Common myeloid progenitor, CD34-positive (primary cell): ENCODE measurements at places on chromosomes 1 and 21.

DNA sequence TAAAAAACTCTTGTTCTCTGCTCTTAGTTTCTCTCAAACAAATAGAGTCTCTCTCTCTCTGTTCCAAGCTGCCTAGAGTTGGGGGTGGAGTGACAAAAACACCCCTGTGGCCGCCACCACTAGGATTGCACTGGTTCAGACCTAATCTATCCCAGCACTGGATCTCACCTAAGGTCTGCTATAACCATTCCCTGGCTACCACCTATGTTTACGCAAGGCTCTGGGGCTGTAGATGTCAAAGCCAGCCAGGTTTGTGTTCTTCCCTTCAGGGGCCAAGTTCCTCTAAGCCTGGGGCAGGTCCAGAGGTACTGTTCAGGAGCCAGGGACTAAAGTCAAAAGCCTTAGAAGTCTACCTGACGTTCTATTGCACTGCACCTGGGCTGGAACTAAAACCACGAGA, 12.8 kb upstream of the CYP2J2 start:
- no peak for DNase-seq

DNA sequence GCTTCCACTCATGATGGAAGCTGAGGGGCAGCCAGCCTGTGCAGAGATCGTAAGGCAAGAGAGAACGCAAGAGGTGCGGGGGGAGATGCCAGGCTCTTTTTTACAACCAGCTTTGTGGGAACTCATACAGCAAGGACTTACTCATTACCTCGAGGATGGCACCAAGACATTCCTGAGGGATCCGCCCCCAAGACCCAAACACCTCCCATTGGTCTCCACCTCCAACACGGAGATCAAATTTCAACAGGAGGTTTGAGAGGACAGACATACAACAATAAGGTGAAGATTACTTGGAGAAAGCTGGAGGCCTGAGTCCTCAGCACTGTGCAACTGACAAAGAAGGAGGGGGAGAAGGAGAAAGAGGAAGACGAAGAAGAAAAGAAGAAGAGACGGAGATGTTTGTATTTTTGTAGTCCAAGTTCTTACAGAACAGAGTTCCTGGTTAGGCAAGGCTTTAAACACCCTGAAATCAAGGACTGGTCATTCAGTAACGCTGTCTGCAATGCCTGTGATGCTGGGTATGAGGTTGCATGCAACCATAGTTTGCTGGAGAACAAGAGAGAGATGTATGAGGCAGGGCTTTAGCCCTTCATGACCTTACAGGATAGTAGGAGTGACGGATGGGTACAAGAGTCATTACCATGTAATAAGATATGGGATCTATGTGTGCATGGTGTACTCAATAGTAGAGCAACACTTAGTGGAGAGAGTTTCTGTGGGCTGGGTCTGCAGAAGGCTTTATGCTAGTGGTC, 19.7 kb upstream of the GALNT2 start:
- DNase-seq: no peak

DNA sequence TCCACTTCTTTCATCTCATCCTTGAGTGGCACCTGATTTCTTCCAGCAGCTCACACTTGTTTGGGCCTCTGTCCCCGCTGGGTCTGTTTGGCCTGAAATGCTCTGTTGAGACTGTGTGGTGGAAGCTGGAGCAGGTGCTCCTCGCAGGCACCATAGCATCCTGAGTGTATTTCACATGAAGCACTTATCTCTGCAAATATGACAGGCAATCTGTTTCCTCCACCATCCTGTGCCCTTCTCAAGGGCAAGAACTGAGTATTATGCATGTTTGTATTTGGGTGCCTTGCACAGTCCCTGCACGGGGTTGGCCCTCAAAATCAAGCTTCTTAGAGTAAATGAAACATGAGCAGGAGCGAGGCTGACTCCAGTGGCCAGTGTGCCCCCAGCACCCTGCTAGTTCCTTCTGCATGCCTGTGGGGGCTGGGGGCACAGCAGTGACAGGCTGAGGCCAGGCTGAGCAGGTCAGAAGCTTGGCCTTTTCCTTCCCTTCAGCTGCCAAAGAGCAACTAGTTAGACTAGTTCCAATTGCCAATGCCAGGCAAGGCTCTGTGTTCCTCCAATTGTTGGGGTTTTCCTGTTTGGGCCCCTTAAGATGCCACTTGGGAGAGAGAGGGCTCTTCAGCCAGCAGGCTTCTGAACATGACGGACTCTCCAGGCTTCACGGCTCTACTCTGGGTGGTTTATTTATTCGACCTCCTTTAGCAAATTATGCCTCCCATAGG, 129.6 kb upstream of the ATP1A1 start:
- peak; percentile 16 for DNase-seq

GRCh38 chr1:29448456-29449235, 212.3 kb downstream of the PTPRU start:
- no peak for DNase-seq

- no peak for DNase-seq
Observed at GRCh38 chr1:195604287-195604686, 1004.0 kb downstream of the KCNT2 start.

DNA sequence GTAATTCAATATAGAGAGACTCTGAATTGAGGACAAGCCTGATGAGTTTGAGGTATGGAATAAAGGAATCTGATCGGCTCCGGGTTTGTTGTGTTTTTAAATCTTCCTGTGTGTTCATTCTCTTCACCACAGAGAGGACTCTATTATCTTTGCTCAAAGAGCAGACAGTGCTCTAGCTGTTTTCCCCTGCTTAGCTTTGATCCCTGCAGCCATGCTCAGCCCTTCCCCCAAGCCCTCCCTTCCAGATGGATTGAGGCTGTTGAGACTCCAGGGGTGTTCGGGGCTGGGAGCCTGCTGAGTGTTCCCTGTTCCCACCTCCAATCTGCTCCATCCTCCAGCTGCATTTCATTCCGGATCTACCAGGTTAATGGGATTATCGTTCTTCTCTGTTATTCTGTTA, 74.2 kb upstream of the CXADR start:
- no peak for DNase-seq

- DNase-seq: peak; percentile 62
Observed at GRCh38 chr1:50976890-50977574, 7.0 kb downstream of the CDKN2C start.

DNA sequence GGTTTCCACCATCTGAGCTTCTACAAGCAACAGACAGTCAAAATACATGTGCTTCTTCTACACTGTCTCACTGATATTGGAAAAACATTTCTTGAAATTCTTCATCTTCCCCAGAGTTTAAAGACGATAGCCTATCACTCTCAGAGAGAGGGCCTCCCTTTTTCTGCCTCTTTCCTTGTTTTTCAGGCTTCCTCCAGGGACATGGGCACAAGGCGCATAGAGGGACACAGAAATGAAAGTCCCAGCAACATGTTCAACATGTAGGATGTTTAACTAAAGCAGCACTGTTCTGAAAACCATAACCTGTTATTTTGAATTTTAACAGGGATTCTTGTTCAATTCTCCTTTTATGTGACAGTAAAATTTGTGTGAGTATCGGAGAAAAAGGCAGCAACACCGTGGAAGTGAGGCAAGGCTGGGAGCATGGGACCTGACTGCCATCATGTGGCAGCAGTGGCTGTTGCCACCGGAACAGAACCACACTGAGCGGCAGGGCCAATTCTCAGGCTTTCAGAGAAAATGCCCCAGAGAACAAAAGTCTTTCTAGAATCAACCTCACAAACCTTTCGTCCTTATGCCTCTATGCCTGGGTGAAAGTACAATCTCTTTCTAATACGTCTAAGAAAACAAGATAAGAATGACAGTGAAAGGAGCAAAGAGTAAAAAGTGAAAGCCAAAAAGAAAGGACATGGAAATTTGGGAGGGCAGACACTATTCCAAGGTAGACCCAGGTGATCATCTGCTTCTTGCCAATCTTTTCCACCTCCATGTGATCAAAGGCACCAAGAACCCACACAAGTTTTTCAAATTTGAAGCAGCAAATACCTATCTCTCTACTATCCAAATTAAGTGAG, 54.5 kb downstream of the PCNX2 start:
- DNase-seq: peak; percentile 73

DNA sequence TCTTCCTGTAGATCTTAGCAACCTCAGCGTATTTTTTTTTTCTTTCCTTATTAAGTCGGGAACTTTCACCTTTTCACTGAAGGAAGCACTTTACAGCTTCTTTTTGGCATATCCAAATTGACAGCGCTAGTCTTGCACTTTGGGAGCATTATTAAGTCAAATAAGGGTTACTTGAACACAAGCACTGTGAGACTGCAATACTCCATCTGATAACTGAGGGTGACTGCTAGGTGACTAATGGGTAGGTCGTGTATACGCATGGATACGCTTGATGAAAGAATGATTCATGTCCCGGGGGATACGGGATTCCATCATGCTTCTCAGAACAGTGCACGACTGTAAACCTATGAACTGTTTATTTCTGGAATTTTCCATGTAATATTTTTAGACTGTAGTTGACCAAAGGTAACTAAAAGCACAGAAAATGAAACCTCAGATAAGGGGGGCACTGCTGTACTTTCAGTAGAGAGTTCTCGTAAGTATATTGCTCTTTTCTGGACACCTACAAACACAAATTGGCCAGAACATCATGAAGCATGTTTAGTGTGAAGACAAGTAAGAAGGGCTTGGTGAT, 364.7 kb downstream of the SMYD3 start:
- DNase-seq: no peak

- no peak for DNase-seq
Observed at GRCh38 chr21:33011462-33011861, 14.3 kb upstream of the OLIG2 start.

GRCh38 chr1:119582801-119583200, 65.3 kb downstream of the ZNF697 start:
- peak; percentile 53 for DNase-seq

DNA sequence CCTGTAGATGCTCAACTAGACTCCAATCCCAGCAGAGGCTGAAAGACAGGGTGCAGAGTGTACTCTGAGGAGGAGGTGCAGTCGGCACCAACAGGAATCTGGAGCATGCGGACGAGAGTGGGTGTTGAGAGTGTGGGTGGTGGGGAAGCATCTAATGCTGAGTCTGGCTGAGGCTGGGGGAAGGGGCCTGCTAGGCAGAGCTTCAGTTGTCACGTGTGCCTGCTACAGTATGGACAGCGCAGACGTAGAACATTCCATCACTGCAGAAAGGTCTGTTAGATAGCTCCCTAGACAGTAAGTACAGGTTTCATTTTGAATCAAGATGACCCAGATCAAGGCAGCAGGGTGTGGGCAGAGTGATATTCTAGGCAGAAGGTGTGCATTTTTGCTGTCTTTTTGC, 23.1 kb downstream of the SNAP47 start:
- no peak for DNase-seq

GRCh38 chr1:32413507-32414185, 19.4 kb upstream of the BSDC1 start:
- DNase-seq: peak; percentile 61

DNA sequence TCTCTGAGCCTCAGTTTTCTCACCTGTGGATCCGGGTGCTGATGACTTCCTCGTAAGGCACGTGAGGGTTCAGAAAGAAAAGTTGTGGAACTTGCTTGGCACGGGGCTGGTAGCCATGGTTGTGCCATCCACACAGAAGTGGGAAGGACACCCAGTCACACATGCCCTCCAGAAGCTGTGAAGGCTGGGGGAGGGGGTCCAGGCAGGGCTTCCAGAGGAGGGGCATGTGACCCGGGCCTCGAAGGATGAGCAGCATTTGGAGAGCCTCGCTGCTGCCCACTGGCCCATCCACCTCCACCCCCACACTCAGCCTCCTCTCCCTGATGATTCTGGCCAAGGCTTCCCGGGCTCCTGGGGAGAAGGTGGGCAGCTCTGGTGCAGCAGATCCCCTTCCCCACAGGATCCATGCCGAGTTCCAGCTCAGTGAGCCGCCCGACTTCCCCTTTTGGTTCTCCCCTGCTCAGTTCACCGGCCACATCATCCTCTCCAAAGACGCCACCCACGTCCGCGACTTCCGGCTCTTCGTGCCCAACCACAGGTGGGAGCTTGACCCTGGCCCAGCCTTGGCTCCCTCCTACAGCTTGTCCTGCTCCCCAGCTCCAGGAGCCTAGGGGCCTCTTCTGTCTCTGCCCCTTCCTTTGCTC, 9.4 kb downstream of the SELENON start:
- no peak for DNase-seq

DNA sequence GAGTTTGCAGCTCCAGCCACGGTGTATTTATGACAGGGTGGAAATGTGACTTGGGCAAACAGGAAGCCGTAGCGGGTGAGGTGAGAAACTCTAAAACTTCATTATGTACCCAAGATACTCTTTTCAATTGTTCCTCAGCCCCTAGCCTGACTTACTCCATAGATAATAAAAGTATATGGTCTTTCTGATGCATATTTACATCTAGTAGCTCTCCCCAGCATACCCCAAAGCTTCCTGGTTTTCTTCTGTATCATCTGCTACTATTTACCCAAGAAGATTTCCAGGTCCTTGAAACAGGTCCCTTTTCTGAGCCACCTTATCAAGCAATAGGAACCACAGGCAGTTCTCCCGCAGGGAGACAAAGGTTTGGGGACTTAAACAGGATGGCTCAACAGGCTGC, 201.5 kb upstream of the ESRRG start:
- no peak for DNase-seq

DNA sequence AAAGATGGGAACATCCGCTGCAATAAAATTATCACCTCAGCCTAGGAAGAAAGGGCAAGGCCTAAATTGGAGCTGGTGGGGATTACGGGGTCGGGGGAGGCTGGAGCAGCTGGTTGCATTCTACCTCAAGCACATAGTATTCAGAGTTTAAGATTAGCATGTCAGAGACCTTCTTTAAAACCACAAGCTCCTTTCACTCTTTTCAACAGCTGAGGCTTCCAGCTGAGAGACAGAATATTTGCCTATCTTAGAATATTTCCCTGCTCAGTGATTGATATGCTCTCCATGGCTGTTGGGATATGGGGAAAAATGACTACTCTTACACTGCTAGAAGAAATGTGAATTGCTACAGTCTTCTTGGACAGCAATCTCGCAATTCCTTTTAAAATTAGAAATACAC, 248.6 kb downstream of the TBX15 start:
- DNase-seq: no peak

DNA sequence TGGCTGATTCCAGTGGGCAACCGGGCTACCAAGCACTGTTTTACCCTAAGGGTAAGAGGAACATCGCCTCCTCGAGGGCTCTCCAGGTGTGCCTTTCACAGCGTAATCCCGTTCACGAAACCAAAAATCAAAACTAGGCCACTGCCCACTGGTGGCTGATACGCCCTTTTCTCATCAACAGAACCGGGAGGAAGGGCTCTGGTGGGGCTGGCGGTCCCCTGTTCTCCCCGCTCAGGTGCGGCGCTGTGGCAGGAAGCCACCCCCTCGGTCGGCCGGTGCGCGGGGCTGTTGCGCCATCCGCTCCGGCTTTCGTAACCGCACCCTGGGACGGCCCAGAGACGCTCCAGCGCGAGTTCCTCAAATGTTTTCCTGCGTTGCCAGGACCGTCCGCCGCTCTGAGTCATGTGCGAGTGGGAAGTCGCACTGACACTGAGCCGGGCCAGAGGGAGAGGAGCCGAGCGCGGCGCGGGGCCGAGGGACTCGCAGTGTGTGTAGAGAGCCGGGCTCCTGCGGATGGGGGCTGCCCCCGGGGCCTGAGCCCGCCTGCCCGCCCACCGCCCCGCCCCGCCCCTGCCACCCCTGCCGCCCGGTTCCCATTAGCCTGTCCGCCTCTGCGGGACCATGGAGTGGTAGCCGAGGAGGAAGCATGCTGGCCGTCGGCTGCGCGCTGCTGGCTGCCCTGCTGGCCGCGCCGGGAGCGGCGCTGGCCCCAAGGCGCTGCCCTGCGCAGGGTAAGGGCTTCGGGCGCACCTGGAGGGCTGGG, at the start of gene IL6R:
IL6R (plus strand) TSS at position 360 of the 763 bp plus-strand sequence; CDS start at position 647, 287 bp downstream.
- peak; percentile 96 for DNase-seq
